ENCODE measurements at places on chromosomes 7 and 10.

GRCh38 chr10:14787938-14788337, 13.2 kb upstream of the FAM107B start:
- DNase-seq, result no peak

GRCh38 chr7:107381453-107381852, 88.4 kb upstream of the GPR22 start:
- no peak for DNase-seq

DNA sequence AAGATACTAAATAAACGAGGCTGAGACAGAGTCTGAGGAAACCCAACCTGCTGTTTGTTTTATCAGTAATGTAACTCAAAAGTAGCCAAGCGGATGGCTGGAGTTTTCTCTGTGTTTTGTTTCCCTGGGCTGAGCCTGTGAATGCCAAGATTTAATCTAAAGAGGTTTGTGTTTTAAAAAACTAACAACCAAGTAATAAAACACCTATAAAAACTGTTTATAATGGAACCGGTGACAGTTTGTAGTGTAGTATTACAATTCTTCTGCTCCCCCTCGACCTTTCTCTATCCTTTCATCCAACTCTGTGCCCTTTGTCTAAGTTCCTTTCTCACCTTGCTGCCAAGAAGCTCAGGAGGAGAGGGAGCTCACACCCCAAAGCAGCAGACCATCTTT, 2.6 kb upstream of the KAT6B start:
- peak; percentile 35 for DNase-seq

- no peak for DNase-seq
Observed at GRCh38 chr7:35805876-35806275, 5.0 kb downstream of the SEPTIN7 start.

DNA sequence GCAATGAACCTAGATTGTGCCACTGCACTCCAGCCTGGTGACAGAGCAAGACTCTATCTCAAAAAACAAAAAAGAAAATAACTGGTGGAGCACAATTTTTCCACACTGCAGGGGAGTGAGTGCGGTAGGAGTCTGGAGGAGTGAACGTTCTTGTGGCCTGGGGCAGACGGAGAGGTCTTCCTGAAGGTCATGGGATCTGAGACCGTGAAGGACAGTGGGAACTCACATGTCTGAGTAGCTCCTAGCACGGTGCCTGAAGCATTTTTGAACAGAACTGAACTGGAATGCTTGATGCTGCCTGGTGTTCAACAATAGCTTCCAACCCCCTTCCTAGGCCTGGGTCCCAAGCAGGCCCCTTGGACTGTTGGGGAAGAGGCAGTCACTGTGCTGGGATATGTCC, 84.3 kb upstream of the PODXL start:
- no peak for DNase-seq

- no peak for DNase-seq
Observed at GRCh38 chr7:130292682-130293257, at the start of gene CPA4. Gene CPA4, plus strand, starts transcription at chr7:130293161. Its CDS starts 20 bp downstream, at chr7:130293181.

DNA sequence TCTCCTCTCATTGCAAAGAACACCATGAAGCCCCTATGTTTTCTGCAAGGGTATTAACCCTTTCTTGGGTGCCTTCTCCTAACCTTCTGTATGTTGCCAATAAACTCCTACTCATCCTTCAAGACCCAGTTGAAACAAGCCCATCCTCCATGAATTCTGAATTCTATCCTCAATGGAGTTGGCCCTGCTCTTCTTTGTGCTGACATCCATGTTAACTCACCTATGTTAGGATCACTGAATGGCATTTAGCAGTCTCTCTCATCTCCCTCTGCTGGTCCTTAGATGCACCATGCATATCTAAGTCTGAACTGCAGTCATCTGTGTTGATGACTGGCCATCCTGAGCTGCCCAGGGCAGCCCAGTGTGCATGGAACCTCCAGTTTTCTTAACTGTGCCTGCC, 129.8 kb downstream of the BUB3 start:
- no peak for DNase-seq
